ENCODE measurements at places on chromosomes 7 and 10. TPM values are rescaled to one million over a fixed set of nuclear protein-coding genes. Genes with fewer than 3 reads are reported as not detected.

DNA sequence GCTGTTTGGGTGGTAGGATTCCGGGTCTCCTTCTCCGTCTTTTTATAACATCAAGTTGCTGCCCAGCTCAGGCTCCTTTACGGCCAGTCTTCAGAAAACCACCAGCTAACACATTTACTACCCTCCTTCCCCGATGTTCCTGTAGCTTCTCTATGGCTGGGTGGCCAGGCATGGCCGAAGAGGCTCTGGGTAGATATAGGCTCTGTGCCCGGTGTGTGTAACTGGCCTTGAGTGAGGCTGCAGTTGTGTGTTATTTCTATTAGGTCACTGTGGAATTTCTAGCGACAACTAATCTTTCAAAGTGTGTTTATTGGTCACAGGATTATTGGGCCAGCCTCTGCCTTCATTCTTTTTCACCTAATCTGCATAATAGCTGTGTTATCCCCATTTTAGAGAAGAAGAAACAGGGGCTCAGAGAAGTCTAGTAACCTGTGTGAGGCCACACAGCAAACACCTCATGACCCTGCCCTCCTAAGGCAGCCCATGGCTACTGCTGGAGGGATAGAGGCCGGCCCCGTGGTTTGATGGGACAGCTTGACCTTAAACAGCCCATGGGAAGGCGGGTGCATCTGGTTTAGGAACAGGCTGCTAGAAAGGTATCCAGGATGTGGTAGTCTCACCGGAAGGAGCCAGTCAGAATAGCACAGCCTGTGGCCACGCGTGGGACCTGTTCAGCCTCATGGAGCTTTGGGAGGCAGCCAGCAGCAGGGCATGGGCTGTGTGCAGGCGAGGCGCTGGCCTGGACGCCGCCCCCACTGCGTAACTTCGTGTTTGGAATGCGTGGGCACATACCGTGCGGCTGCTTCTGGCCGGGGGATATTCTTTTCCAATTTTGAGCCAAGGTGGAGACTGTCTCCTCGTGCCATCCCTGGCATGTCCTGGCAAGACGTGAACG is 29.7 kb downstream of the HTRA1 start:
- no peak for DNase-seq

- no peak for DNase-seq
These were observed 2.4 kb upstream of the LDB3 start for GRCh38 chr10:86665868-86666267.

GRCh38 chr10:25815999-25816768 is 117.8 kb upstream of the MYO3A start:
- no peak for DNase-seq

GRCh38 chr7:29270594-29271318 is 76.2 kb downstream of the CHN2 start:
- no peak for DNase-seq

GRCh38 chr7:2030475-2031450 is 202.0 kb downstream of the MAD1L1 start:
- DNase-seq: no peak

DNA sequence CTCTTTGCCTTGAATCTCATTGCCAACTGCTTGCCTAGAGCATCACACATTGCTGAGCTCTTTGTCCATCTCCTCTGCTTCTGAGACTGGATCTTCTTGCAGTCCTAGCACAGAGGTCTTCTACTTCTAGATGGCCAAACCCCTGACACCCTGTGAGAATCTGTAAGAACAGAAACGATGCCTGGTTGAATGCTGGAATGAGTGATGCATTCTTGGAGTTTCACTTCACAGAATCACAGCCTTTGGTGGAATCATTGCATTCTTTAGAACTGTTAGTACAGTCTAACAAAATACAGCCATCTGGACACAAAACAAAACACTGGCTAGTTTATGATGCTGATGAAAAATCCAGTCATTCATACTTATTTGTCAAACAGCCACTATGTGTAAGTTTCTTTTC is 141.7 kb upstream of the ITGB1 start:
- peak; percentile 28 for DNase-seq

GRCh38 chr10:130340816-130341215 is 204.6 kb downstream of the GLRX3 start:
- no peak for DNase-seq

GRCh38 chr7:45594745-45595535 is 20.8 kb downstream of the ADCY1 start:
- no peak for DNase-seq

GRCh38 chr10:102596506-102596971 is 47.7 kb upstream of the TRIM8 start:
- peak; percentile 60 for DNase-seq

GRCh38 chr10:60820093-60820754 is 41.9 kb downstream of the CDK1 start:
- DNase-seq: peak; percentile 75

GRCh38 chr10:120490288-120490687 is 33.3 kb downstream of the PLPP4 start:
- DNase-seq: no peak

GRCh38 chr10:78765726-78766335 is 302.9 kb upstream of the ZMIZ1 start:
- DNase-seq: no peak

- no peak for DNase-seq
These were observed 51.6 kb upstream of the PAX2 start for GRCh38 chr10:100693821-100694220.

DNA sequence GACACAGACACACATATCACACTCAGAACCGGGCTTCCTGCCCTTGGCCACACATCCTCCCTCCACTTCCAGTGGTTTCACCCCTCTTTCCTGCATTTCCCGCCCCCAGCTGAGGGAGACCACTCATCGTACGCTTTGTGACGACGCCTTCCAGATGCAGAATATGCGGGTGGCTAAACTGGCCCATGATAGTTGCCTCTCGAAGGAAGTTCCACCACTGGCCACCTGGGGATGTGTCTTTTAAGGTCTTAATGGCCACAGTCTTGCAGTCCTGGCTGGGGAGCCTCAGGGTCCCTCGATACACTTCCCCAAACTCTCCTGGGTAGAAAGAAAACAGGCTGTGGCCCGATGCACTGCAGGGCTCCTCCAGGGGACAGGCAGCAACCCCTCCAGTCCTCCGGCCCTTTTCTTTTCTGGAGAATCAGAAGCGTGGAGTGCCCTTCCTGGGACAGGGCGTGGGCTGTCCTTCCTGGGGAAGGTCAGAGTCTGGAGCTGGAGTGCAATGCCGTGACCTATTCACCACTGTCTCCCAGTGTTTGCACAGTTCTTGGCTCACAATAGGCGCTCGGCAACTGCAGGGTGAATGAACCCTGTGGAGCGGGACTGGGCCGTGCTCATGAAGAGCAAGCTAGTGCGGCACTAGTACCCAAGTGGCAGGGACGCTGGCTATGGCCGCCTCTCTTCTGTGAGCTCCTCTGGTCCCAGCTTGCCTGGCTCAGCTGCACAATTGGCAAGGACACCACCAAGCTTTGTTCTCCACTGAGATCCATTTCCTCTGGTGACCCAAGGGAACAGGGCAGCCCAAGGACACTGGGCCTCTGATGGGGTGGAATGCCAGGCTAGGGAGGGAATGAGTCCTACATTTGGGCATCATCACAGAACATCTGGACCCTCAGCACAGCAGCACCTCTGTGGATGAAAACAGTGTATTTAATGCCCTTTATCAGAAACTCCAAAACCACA is 13.2 kb downstream of the EPHA1 start:
- DNase-seq: no peak

- no peak for DNase-seq
These were observed 118.2 kb downstream of the LARP4B start for GRCh38 chr10:813286-813685.

DNA sequence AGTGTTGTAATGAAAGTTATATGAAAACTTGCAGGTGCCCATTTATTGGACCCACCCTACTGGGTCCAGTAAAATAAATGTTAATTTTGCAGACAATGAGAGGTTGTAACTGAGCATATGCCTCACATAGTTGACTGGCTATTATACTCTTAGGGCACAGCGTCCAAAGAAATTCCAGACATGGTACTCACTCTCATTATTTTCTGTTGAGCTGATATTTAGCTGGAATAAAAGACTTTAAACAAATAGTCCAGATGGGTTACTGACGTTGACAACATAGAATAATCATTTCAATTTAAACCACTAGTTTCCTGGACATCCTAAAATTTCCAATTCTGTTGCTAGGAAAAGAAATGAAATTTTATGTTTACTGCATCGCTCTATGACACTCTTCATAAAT is 174.5 kb downstream of the ZNF365 start:
- DNase-seq: no peak

DNA sequence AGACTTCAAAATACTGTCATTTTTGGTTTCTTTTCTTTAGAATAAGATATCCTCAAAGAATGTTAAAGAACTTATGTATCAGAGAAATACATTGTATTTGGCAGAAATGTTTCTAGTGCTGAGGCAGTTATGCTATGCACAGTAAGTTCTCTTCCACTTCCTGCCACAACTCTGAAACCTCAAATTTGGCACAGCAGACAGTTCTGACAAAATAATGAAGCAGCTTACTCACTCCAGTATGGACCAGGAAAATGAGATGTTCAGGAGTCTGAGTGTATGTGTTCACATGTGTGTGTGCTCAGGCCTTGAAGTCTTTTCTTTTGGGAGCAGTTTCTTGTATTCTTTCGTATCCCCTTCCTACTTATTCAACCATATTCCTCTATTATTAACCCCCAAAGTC is 197.0 kb upstream of the AGK start:
- peak; percentile 33 for DNase-seq

GRCh38 chr10:92742331-92743228 is 52.8 kb downstream of the HHEX start:
- DNase-seq: no peak

GRCh38 chr7:131071786-131072504 is 255.7 kb upstream of the MKLN1 start:
- DNase-seq: peak; percentile 93

- no peak for DNase-seq
These were observed 639.3 kb upstream of the GALNT17 start for GRCh38 chr7:70492625-70493024.

GRCh38 chr10:88113232-88113631 is 249.8 kb downstream of the PTEN start:
- no peak for DNase-seq

DNA sequence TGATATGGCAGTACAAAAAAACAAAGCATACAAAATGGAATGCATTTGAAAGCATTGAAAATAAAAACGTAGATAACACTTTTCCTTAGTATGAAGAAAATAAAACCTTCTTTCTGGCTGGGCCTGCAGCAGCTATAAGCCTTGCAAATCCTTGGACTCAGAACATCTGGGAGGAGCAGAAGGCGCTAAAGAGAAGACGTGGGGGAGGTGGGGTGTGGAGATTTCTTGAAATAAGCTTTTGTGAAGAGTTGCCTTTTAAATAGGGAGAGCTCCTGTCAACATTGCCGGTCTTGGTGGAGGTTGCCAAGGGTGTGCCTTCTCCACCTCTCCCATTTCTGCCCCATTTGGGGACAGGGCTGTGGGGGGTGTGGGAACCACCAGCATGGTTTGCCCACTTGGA is 128.7 kb downstream of the TMEM178B start:
- DNase-seq: no peak

C10orf53 gene
- not detected for total RNA-seq

XRCC2 gene
- total RNA-seq: 3.5 TPM

TRPV5 gene
- total RNA-seq: not detected

SLC12A9 gene
- total RNA-seq: 20.0 TPM

MRC1 gene
- under 0.01 TPM for total RNA-seq

HTRA1 gene
- total RNA-seq: 160 TPM

SERPINE1 gene
- 700 TPM for total RNA-seq

GALNT11 gene
- 45.3 TPM for total RNA-seq

PRRT4 gene
- total RNA-seq: not detected

All from fibroblast of villous mesenchyme (primary cell).